Ovary (tissue), 10 donors: ENCODE measurements at places on chromosomes 2 and 18.
A peak's percentile ranks its signal among the peaks of the same experiment; 100 is the strongest.

GRCh38 chr18:46166261-46166970, 62.2 kb downstream of the HAUS1 start:
- DNase-seq, result no peak

- DNase-seq, result no peak
Measured at GRCh38 chr18:8260827-8261226, 348.4 kb upstream of the RAB12 start.

- DNase-seq, result no peak
Measured at GRCh38 chr18:46314011-46314410, 209.8 kb downstream of the HAUS1 start.

GRCh38 chr2:238861013-238861730, 13.3 kb downstream of the TWIST2 start:
- no peak for DNase-seq

- no peak for DNase-seq
Measured at GRCh38 chr2:237327175-237327950, 86.6 kb downstream of the COL6A3 start.

- DNase-seq, result no peak
Measured at GRCh38 chr2:177106212-177106611, 106.4 kb upstream of the HNRNPA3 start.

- no peak for DNase-seq
Measured at GRCh38 chr2:39858677-39859076, 79.6 kb upstream of the THUMPD2 start.

DNA sequence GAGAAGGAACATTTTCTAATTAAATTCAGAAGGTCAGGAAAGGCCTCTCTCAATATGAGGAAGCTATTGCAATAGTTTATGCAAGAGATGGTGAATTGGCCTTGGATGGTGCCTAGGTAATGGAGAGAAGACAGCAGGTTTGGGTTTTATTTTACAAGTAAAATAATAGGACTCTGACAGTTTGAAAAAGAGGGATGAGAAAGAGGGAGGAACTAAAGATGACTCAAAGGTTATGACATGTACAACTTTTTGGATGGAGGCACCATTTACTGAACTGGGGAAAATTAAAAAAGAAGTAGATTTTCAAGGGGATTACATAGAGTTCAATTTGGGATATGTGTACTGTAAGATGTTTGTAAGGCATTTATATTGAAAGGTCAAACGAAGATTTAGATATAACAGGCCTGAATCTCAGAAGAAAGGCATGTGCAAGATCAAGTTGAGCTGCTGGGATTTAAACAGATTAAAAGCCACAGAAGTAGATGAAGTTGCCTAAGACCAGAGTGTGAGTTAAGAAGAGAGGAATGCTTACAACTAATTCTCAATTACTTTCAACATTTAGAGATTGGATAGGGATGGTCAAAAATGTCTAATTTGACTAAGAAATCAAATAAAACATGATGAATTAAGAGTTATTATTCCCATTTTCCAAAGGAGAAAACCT, 12.3 kb upstream of the ASNSD1 start:
- no peak for DNase-seq

GRCh38 chr18:23884681-23885375, 129.7 kb upstream of the TTC39C start:
- DNase-seq, result peak; percentile 41

GRCh38 chr18:7821784-7822183, 254.7 kb downstream of the PTPRM start:
- DNase-seq, result no peak

- no peak for DNase-seq
Measured at GRCh38 chr2:45648636-45649035, 2.8 kb upstream of the PRKCE start.

DNA sequence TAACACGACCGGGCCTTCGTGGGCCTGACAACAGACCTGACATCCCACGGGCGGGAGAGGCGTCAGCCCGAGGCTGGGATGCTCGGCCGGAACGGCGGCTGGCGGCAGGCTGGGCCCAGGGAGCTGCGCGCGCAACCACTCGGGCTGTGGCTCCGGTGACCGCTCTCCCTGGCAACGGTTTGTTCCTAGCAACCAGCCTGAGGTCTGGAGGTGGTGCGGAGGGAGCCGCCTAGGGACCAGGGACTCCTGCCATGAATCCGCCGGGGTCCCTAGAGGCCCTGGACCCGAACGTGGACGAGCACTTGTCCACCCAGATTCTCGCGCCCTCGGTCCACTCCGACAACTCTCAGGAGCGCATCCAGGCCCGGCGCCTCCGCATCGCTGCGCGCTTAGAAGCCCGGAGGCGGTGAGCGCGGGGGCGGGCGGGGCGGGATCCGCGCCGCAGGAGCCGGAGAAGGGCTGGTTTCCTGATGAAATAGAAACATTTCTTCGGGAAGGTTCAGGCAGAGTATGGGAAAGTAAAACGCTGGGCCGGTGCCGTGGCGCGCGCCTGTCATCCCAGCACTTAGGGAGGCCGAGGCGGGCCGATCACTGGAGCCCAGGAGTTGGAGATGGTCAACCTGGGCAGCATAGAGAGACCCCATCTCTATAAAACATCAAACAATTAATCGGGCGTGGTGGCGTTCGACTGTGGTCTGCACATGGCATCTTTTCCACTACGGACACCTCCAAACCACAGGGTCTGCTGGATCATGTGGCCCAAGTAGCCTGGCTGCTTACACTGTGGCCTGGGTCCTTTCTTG, at the start of gene DRC1:
TSS of gene DRC1 (plus strand) at position 182 of the 803 bp plus-strand sequence. CDS start at position 252, 70 bp downstream.
- peak; percentile 58 for DNase-seq

GRCh38 chr18:54359233-54359632, 1.5 kb downstream of the C18orf54 start:
- DNase-seq, result no peak

DNA sequence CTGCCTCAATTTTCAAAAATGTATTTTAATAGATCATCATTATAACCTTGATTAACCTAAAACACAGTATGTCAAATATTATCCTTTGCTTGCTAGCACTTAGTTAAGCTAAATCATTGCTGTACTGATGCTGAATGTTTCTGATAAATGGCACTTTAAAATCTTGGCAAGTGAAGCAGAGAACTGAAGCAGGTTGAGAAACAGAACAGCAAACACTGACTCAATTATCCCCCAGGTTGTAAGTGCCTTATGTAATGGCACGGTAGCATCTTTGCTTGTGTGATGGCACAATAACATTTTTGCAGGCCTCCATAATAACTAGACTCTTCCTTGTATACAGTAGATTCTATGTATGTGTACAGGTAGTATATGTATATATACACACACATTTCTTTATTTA, 33.8 kb downstream of the ARHGAP15 start:
- DNase-seq, result no peak

- DNase-seq, result no peak
Measured at GRCh38 chr2:86213699-86214502, 14.6 kb downstream of the MRPL35 start.
